T-helper 2 cell (primary cell): ENCODE measurements at places on chromosomes 2 and 18.

GRCh38 chr2:96977631-96978195 is 8.7 kb downstream of the FAM178B start:
- DNase-seq, result no peak

DNA sequence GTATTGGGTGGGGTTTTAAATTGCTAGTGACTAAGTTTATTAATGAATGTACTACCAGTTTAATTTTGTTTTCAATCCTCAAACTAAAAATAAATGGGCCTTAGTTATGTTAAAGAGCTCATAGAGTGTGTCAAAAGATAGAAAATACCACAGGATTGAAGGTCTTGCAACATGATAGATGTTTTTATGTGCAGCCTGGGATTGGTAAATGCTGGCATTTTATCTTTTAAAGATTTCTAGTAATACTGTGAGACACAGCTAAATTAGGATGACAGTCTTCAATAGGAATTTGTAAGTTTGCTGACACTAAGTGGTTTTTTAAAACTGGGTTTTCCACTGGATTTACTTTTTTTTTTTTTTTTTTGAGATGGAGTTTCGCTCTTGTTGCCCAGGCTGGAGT is 122.3 kb downstream of the HAUS1 start:
- no peak for DNase-seq

- no peak for DNase-seq
These were observed 1132.2 kb downstream of the LRP1B start for GRCh38 chr2:140998577-140998976.

DNA sequence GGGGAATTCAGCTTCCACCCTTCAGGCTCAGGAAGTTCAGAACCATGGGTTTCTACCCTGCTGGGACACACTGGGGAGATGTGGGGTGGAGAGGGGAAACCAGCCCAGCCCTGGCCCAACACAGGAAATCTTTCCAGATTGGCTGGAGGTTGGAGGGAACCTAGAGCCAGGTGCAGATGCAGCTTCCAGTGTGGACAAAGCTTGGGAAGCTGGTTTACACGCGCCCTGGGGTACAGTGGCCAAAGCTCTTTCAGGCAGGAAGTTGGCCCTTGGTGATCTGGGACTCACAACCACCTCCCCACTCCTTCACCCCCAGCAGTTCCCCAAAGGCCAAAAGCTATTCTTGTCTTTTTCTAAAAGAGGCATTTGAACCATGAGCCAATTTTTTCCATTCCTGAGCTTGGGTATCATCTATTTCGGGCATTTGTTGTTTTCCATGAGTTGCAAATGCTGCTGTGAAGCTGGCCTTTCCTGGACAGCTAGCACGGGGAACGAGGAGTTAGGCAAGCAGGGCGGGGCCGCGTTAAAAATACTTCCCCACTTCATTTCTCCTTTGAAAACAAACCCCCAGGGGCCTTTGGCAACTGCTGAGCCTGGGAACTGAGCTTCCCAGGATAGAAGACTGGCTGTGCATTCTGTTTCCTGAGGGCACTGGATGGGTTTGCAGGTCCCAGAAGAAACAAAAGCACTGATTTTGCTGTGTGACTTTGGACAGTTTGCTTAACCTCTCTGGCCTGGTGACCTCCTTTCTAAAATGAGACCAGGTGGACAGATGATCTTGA is 3.1 kb upstream of the ARID5A start:
- DNase-seq, result no peak

- DNase-seq, result no peak
These were observed 63.5 kb downstream of the RTTN start for GRCh38 chr18:70142001-70142400.

- DNase-seq, result peak; percentile 5
These were observed 71.6 kb upstream of the CHRNA1 start for GRCh38 chr2:174835797-174836255.

DNA sequence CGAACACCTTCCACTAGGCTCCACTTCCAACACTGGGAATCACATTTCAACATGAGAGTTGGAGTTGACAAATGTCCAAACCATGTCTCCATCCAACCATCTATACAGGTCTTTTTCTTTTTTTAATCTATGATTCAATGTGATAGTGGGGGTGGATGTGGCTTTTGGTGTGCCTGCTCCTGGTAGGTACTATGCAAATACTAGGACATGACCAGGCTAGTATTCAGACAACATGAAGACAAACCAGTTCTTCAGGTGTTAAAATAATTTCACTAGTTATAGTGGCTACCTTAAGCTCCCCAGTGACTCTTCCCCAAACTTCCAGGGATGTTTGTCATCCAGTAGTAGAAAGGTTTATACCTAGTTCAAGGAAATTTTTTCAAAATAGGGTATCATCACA is 387.5 kb downstream of the CDH2 start:
- DNase-seq, result no peak

DNA sequence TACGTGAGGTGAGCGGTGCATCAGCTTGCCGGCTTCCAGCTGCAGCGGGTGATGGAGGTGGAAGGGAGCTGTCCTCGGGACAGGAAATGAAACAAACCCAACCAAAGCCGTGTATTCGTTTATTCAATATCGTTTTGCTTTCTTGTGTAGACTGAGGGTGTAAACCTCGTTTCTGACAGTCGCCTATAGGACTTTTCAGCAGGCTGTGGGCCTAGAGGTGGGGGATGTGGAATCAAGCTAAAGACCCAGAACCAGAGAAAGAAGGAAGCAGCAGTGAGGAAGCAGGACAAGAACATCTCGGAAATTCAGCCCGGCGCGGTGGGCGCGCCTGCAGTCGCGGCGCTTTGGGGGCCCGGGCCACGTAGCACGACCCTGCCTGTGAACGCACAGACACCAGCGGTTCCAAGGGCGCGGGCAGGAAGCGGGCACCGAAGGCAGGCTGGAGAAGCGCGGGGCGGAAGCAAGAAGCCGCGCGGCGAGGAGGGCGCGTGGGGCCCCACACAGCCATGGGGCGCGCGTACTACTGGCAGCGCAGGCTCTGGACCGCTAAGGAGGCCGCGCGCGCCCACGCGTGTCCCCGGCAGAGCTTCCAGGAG is 755 bp upstream of the ATP9B start:
- no peak for DNase-seq

GRCh38 chr18:2293109-2293839 is 278.0 kb downstream of the METTL4 start:
- no peak for DNase-seq
